ENCODE measurements at places on chromosomes 2 and 18. TPM values are rescaled to one million over a fixed set of nuclear protein-coding genes. Genes with fewer than 3 reads are reported as not detected.
A peak's percentile ranks its signal among the peaks of the same experiment; 100 is the strongest.

- no peak for DNase-seq
These were observed 289.4 kb downstream of the AFF3 start for GRCh38 chr2:99852956-99853355.

GRCh38 chr18:74152857-74153256, 4.5 kb downstream of the TIMM21 start:
- no peak for DNase-seq

OTX1 gene
- 0.06 TPM for total RNA-seq

DNA sequence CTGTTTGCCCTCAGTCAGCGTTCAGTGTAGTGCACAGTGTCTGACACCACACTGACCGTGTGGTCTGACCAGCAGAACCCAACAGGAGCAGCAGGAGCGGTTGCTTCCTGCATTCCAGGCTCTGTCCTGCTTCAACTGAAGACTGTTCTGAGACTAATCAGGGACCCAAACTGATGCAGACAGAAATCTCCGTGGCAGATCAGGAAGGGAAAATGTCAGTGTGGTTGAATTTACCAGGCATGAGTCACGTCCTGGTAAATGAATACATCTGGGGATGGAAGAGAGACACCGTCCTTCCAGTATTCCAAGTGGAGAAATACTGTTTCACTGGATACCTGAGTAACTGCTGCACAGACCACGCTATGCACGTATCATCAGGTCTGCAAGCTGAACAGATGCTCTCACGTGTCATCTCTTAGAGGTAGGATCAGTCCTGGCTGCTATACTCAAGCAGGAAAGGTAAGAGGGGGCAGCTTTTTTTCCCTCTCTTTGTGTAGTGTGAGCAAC, 223.6 kb upstream of the EPAS1 start:
- DNase-seq: peak; percentile 98

- DNase-seq: no peak
These were observed 258.9 kb upstream of the TRIB2 start for GRCh38 chr2:12457831-12458230.
